CD8-positive, alpha-beta memory T cell (primary cell): ENCODE measurements at places on chromosomes 6 and 20. TPM values are rescaled to one million over a fixed set of nuclear protein-coding genes. Genes with fewer than 3 reads are reported as not detected.

GRCh38 chr20:18430172-18430826 is 36.5 kb downstream of the DZANK1 start:
- DNase-seq = no peak

DNA sequence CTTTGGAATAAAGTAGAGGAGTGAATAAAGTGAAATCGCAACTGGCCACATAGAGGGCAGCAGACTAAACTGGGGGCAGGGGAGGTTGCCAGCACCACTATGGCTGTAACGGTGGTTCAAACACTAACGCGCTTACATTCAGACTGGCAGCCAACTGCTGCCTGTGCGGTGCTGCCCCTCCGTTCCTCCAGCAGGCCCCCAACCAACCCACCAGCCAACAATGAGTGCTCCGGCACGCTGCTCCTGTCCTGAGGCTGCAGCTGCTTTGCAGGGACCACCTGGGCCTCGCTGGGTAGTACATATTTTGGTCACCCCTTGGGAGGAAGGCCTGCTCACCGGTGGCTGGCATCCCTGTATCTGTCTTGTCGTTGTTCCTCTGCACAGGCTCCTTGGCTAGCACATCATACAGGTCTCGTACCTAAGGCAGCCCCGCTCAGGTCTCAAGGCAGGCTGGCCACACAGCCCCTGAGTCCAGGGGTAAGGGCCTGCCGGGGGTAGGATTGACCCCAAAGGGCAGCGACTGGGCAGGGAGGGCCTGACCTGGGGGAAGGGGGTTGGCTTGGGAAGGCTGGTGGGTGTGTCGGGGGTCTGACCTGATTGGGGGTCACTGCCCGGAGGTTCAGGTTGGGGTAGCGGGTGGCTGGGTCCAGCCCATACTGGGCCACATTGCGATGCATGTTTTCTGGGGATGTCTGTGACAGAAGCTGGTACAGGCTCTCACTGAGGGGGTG is 6.3 kb downstream of the MICAL1 start:
- no peak for DNase-seq

DNA sequence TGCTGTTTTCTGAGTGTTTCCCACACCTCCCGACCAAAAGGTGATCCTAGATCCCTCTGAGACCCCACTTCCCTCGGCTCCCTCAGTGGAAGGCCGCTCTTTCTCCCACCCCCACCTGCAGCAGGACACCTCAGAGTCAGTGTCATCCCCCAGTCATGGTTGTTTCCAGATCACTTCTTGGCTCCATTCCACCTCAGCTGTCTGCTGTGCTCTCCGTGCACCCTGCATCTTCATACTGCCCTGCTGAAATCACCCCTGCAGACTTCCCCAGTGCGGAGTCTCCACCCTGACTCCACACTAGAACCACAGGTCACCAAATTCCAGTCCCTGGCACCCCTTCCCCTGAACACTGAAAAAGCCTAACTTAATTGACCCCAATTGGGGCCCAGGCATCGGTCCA is 255.1 kb upstream of the CDYL start:
- no peak for DNase-seq

The CDSN gene
- not detected for polyA plus RNA-seq

The PAK1IP1 gene
- polyA plus RNA-seq = 18.8 TPM

The BFSP1 gene
- polyA plus RNA-seq = 1.8 TPM

DNA sequence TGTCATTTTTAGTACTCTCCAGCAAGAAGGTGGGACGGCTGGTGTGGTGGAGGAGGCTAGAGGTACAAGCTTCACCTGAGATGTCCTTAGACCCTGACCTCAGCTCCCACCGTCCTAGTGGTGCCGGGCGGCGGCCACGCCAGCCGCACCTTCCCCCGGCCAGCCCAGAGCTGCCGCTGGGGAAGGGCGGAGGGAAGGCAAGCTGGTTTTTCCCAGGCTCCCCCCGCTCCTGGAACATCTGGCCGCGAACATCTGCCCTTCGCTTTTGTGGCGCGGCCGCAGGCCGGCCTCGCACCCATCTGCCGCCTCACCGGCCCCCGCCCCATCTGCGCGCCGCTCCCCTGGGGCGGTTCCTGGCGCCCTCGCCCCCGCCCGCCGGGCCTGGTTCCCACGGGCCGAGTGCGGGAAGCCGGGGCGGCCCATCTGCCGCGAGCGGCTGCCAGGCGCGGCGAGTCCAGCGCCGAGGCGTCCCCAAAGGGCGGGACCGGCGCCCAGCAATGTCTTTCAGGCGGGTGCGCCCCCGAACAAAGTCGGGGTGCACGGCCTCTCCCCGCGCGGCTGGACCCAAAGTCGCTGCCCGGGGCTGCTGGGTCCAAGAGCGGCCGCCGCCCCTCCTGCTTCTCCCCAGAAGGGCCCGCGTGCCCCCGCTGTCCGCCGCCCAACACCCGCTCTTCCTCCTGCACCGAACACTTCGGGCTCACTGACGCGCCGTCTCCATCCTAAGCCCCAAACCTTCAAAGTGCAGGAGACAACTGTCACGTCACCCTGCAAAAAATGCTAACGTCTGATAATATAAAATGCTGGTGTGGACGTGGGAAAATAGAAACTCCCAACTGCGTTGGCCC is 17.3 kb upstream of the ID1 start:
- no peak for DNase-seq

The MCCD1 gene
- polyA plus RNA-seq = not detected

The C6orf163 gene
- 0.16 TPM for polyA plus RNA-seq

GRCh38 chr6:43077333-43077809 is 1.3 kb downstream of the PTK7 start:
- no peak for DNase-seq

The ZMYND8 gene
- polyA plus RNA-seq = 20.9 TPM

The DDX43 gene
- polyA plus RNA-seq = 1.6 TPM

DNA sequence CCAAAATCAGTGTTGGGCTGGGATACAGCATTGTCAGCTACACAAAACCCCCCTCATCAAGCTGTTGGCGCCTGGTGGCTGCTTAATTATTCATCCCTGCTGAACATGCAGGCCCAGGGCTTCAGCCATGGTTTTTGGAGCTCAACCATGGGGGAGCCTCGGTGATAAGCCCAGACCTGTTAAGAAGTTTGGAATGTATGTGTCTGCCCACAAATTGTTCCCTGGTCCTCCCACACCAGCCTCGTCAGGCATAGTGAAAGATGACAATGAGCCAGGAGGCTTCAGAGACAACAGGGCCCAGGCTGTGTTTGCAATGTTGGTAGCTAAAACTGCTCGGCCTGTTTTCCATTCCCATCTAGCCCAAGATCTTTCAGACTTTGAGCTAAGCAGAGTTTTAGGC is 34.8 kb upstream of the SIRPA start:
- no peak for DNase-seq

The DEFB124 gene
- not detected for polyA plus RNA-seq
